ENCODE measurements at places on chromosomes 3 and 15.

- DNase-seq, result no peak
Measured at GRCh38 chr3:178084938-178085816, 451.1 kb upstream of the KCNMB2 start.

DNA sequence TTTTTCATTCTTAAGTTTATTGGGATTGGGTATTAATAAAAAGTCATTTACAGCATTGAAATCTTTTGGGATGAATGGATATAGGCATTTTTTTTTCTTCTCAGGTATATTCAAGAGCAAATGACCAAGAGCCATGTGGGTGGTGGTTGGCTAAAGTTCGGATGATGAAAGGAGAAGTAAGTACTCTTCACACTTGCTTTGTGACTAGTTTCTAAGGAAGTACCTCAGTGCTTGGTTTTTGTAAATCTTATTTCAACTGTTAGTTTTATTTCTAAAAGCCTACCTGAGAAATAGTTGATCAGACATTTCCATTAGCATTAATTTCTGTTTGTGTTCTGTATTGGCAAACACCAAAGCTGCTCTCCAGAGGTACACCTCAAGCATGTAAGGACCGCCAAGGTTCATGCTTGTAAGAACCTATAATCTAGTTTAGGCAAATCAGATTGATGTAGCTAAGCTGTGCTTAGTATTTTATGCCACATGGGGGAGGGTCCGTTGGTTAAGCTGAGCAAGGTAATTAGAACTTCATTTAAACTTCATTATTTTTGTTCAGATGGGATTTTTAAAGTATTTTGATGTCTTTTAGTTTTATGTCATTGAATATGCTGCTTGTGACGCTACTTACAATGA is 35.4 kb downstream of the FXR1 start:
- DNase-seq, result no peak

GRCh38 chr3:190902292-190902691 is 39.8 kb upstream of the GMNC start:
- no peak for DNase-seq

DNA sequence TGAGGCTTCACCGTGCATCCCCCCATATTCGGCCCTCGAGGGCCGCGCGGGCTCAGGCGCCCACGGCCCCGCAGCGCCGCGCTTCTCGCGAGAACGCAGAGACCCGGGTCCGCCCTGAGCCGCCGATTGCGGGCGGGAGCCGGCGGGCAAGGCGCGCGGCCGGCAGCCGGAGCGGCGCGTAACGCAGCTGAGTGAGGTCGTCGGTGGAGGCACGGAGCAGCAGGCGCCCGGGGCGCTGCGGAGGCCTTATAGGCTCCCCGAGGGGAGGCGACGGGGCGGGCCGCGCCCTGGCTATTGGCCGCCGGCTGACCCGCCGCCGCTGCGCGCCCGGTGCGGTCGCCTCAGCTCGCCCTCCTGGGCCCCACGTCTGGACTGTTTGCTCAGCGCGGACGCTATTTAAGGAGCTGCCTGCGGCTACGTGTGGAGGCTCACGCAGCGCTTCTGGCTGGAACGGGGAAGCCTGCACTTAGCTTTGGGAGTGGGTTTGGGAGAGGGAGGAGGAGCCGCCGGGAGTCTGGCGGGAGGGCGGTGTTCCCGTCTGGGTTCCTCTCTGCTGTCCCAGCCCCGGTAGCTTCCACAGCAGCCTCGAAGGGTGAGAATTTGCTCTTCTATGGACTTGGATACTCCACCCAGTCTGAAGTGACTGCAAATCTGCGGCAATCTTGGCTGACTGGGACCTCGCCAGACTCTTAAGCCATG is at the start of gene PLOD2:
TSS of gene PLOD2 (minus strand) at position 221 of the 699 bp plus-strand sequence. CDS start at position 26, 195 bp downstream.
- DNase-seq, result peak; percentile 35

GRCh38 chr15:77549576-77550288 is 83.0 kb downstream of the LINGO1 start:
- DNase-seq, result no peak

GRCh38 chr3:184894051-184894450 is 82.1 kb downstream of the VPS8 start:
- no peak for DNase-seq

- DNase-seq, result no peak
Measured at GRCh38 chr3:38843898-38844297, 27.9 kb upstream of the SCN10A start.

DNA sequence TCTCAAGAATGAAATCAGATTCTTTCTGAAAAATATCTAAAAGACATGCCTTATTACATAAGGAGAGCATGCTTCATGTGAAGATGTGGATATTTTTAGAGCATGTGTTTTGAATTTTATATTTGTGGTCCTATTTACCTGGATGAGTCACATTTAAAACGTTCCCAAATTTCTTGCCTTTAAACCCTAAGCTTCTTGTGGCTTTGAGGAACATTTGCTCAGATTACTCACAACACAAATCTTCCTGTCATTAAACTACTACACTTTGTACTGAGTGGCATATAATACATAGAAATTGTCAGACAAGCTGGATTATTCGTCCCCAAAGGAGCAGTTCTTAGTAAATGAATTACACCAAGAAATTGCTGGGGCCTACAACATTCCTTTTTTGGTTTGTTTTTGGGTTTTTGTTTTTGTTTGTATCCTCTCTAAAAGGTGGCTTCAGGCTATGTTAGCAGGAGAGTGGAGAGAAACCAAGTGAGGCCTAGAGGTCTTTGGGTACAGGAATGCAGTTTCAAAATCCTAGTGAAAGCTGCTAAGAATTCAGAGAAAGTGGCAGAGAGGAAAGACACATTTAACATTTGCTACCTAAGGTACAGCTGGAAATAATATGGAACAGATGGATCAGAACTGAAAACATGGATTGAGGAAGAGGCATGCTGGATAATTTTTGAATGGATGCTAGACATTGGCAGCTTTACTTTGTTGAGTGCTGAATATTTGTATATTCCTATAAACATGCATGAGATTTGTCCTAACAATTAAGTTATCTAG is 128.1 kb downstream of the RPL22L1 start:
- DNase-seq, result no peak
